ENCODE measurements at places on chromosomes 2 and 18.

DNA sequence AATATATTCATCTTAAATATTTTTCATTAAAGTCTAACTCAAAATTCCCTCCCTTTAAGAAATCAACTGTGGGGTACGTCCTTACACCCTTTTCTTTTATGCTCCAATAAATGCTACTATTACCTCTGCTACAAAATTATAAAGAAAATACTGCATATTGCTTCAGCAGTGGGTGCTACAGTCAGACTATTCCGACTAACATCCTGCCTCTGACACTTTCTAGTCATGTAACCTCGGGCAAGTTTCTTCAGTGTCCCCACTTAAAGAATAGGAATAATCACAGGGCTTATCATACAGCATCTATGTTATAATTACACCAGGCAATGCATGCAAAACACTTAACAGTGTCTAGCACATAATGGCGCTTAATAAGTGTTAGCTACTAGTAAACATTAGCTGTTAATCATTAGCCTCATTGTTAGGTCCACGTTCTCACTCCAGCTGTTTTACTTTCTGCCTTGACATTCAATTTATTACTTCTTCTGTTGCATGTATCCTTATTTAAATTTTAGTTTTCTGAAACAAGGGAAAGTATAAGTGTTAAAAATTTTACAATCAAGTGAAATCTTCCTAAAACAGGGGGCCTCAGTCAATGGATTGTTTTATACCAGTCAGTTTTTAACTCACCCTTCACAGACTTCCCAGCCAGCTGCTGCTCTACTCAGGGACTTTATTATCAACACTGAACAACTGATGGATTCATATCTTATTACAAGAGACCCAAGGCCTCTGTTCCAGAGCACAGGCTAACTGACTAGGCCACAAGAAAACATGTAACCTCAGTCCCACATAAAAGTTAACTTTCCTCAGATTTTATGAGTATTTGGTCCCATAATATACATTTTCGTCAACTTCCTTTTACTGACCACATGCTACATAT is 54.0 kb downstream of the CLASP1 start:
- DNase-seq, result peak; percentile 44

DNA sequence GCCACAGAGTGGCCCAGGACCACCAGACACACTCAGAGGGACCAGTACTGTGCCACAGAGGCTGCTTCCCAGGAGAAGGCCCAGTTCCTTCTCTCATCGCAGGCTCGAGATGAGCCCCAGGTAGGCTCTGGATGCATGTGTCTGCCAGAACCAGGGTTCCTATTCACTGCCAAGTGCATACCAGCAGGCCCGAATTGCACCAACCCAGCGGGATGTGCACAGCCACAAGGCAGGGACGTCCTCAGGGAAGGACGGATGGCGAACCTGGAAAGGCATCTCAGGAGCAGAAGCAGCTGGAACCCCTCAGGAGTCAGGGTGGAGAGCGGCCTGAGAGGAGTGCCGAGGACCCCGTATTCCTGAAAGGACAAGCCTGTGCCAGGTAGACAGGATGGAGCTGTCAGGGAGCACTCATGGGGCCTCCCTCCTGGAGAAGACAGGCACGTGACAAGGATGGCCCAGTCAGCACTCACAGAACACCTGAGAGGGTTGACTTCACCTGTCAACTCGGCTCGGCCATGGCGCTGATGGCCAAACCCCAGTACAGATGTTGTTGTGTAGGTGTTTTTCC is 73.7 kb downstream of the PTGR3 start:
- no peak for DNase-seq

GRCh38 chr2:157920736-157921135 is 44.6 kb upstream of the ACVR1 start:
- DNase-seq, result no peak

- DNase-seq, result no peak
Measured at GRCh38 chr2:236129935-236130334, 38.3 kb downstream of the GBX2 start.

GRCh38 chr2:117691595-117691994 is 122.9 kb upstream of the DDX18 start:
- DNase-seq, result no peak

GRCh38 chr2:189297446-189297845 is 117.9 kb upstream of the COL5A2 start:
- no peak for DNase-seq

DNA sequence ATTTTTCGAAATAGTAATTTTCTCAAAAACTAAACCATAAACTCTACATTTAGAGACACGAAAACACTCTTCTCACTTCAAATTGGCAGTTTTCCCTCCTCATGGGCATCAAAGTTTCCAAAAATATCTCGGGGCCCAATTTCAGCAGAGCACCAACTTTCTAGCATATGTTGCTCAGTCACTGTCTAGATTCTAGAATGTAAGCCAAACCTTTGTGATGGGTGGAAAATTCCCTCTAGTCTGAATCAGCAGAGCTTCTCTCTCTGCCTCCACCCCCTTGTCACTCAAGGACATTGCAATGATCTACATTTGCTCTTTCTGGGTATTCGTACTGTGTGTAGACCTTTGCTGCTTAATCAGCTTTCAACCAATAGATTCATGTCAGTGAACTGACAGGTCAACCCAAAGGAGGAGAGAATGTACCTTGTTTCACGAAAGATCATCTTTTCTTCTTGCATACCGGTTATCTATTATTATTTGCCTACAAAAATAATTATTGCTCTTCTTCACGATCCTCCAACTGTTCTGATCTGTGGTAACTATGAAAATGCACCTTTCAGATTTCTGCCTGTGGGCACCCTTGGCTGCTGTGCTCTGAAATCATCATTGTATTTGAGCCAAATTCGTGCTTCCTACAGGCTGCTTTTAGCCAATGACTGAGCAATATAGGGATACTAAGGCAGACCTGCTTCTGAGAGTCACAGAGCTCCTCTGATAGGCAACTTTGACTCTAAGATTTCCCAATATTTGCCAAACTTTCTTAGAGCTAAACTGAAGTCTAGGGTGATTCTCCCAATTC is 38.7 kb upstream of the GLS start:
- DNase-seq, result no peak

GRCh38 chr18:53796040-53796729 is 428.3 kb downstream of the MBD2 start:
- DNase-seq, result peak; percentile 10

GRCh38 chr2:127231130-127231865 is 11.2 kb upstream of the CYP27C1 start:
- no peak for DNase-seq

DNA sequence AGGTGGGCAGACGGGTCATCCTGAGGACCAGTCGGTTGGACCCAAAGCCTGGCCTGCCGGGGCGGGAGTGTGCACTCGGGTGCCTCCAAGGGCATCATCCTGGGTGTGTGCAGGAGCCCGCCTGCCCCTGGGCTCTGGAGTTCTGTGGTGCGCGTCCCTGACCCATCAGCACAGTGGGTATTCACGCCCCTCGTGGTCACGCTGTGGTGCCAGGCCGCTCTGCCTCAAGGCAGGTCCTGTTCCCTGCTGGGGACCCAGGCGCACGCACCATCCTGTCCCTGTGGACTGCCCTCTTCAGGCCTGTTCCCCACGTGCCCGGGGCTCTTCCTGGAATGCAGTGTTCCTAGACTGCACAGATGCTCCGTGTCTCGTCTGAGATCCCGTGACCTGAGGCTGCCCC is 14.3 kb upstream of the D2HGDH start:
- DNase-seq, result no peak

- DNase-seq, result no peak
Measured at GRCh38 chr2:10355471-10356438, 53.1 kb downstream of the HPCAL1 start.

- no peak for DNase-seq
Measured at GRCh38 chr2:33488715-33489540, 12.5 kb downstream of the RASGRP3 start.

GRCh38 chr2:239586651-239587310 is 186.0 kb upstream of the HDAC4 start:
- no peak for DNase-seq

DNA sequence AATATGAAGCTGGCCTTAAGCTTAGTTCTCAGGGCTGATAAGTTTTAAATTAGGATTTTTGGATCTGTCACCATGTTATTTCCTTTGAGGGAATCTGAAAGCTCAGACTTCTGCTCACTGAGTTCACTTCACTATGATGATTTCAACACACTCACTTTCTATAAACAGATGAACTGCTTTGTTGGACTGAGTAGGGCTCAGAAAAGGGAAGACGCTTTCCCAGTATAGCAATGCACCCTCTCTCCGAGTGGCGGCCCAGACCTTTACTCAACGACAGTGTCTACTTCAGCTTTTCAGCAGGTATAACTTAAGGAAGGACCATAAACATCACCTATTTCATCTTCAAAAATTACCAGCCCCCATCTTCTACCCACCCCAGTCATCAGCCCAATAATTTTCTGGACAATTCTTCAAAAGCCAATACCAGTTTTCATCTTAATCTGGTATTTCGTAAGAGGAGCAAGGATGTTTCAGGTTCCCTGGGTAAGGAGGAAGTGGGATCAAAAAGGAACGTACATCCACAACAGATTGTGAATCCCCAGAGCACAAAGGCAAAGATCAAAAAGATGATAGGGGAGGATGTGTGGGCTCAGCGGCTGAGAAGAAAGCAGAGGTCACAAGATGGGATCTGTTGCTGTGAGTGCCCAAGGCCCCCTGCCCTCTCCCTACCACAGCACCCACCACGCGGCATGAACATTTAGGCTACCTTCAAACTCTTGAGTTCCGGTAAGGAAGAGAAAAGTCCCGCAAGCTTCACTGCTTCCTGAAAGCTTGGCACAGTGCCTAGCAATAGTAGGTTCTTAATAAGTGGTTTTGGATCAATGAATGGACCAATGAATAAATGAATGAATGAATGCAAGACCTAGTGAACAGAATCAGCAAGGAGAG is 41.9 kb downstream of the LPIN2 start:
- DNase-seq, result peak; percentile 77

DNA sequence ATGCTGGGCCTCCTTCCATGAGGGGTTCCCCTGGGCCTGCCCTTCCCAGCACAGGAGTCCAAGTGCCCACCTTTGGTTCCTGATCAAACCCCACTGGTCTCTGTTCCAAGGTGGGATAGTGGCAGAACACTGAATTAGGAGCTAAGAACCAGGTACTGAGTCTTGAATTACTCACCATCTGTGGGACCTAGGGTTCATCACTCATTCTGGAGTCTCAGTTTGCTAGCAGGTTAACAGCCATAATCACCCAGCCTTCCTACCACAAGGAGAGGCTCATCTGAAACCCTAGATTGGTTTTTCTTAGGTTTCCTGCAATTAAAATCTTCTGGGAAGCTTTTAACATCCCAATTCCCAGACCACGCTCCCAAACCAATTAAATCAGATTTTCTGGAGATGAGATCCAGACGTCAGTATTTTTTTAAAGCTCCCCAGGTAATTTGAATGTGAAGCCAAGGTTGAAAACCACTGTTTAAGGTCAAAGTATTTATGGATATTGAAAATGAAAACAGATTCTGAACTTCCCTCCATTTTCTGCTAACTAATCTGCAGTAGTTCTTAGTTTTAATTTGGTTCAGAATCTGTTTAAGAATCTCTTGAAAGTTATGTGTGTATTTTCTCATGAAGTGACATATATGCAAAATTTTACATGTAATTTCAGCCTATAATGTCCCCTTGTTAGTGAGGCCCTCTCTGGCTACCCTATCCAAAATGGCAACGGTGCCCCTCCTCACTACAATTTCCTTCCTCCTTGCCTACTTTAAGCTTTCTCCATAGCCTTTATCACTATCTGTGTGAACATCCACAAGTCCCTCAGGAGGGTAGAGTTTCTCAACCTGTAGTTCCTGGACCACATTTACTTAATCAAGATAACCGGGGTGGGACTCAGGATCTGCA is 166.5 kb upstream of the CXCR4 start:
- DNase-seq, result no peak

DNA sequence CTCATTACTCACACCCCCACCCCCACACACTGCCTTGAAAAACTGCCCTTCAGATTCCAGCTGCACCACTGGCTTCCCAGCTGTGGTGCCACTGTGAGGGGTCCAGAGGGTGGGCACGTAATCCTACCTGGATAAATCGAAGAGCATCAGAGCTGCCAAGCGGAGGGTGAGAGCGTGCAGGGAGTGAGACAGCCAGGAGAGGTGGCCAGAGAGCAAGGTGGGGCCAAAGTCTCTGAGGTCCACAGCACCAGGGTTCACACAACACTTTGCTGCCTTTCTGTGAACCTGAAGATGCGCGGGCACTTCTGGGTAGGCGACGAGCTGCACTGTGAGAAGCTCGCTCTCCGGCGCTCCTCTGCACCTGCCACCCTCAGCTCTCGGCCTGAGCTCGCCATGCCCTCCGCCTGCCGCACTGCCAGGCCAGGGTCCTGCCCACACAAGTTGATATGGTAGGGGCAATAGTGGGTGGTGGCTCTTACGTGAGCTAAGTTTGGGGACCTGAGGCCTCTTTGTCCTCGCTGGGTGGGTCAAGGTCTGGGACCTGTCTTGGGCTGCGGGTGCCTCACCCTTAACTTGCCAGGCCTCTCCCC is 83.9 kb downstream of the MARCO start:
- DNase-seq, result no peak

DNA sequence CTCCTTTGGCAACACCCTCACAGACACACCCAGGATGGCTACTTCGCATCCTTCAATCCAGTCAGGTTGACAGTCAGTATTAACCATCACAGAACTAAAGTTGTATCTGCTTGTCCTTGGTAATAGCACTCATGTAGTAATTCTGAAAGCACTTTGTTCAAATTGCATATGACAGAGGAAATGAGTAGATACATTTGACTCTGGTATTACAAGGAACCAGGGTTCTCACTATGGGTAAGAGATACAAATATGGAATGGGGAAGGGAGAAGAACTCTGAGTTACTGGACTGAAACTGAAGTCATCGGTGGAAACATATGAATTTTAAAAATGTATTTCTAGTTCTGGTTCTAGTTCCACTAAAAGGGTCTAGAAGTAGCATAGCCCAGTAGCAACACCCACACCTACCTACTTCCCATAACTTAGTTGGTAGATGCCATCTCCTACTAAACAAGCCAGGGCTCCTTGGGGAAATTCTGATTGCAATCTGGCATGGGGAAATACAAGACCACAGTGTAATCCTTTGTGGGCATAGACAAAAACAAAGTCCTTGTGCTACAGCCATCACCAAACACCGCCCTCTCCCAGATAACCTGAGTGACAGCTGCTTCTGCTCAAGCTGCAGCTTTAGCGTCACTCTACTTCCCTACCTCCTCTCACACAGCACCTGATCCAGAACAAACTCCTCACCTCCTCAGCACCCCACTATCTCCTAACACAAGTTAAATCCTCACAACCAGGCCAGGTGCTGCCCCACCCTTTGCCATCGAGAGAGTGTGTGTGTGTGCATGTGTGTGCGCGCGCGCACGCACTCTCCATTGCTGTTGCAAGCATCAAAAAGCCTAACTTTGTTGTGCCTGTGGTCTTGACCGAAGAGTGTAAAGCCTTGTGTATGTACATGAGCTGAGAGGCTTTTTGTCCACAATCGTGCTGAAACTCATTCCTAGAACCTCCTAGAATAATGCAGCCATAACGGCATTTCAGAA is 31.4 kb upstream of the CD226 start:
- DNase-seq, result no peak

DNA sequence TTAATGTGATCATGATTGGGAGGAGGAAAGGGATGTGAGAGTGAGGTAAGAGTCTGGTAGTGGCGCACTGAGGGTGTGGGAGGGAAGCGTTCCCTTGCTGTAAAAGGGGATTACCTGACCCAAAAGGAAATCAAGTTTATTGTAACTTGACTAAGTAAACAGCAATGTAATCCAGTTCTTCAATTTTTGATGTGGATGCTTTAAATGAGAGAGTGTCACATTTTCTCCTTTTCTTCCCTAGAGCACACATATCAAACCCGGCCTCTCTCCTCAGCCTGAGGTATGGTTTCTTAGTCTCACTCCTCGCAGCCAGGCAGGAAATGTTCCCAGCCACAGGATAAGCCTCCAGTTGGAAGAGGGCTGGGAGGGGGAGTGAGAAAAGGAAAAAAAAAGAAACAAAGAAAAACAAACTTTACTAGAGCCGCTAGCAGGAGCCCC is 688 bp upstream of the ARHGAP28 start:
- no peak for DNase-seq

All from hematopoietic multipotent progenitor cell treated with erythropoietin and hydrocortisone succinate and interleukin-3 and kit ligand, for 4 days (in vitro differentiated cells).